RWPE1 (cell line): ENCODE measurements at places on chromosomes 11 and 22.

DNA sequence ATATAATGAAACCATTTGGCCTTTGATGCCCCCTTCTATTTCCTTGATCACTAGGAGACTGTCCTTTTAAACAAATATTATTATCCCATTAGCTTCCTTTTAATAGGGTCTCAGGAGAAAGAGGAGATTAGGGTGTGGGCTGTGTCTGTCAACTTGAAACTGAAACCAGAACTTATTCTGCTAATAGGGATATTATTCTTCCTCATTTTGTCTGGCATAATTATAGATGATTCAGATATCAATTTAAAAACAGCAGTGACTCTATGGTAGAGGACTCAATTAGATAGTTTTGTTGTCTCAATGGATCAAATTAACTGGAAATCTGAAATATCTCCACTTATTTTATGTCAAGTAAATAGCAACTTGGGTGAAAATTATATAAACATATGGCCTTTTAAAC is 584.9 kb upstream of the CCDC90B start:
- DNase-seq, result no peak

GRCh38 chr11:79189601-79190000 is 251.2 kb downstream of the TENM4 start:
- DNase-seq, result no peak

GRCh38 chr11:115191761-115192160 is 312.5 kb downstream of the CADM1 start:
- DNase-seq, result no peak

- DNase-seq, result peak; percentile 82
These were observed 19.8 kb upstream of the PLET1 start for GRCh38 chr11:112280268-112281126.

DNA sequence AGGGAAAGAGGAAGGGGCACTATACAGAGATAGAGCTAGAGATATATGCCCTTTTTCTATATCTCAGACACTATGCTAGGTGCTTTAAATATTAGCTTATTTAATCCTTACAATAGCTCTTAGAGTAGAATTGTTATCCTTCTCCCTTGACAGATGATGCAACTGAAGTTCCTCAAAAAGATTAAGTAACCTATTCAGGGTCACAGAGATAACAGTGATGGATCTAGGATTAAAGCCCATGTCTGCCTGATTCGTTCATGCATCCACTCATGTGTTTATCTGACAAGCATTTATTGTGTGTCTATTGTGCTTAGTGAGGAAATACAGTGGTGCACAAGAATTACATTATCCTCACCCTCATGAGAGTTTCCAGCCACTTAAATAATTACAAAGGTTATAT is 8.7 kb downstream of the CCDC83 start:
- no peak for DNase-seq

- no peak for DNase-seq
These were observed 329.9 kb upstream of the NCAM1 start for GRCh38 chr11:112631333-112631732.

DNA sequence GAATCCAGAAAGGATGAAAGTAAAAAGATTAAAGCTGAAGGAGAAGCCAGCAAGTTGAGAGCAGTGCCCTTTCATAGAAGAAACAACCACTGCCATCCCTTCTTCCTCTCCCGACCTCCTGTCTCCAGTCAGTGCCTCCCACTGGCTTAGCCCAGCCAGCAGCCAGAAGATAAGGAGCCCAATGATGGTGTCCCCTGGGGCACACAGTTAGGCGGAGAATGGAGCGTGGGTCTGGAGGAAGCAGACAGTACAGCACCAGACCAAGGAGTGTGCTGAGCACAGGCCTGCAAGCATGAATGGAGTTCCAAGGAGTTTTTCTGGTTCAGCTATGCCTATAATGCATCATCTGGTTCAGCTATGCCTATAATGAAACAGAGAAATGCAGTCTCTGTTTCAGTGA is 54.3 kb upstream of the TNRC6B start:
- no peak for DNase-seq

- peak; percentile 24 for DNase-seq
These were observed 16.8 kb downstream of the EXT2 start for GRCh38 chr11:44112091-44112821.

- DNase-seq, result no peak
These were observed 60.6 kb downstream of the SGSM3 start for GRCh38 chr22:40430991-40431390.

- peak; percentile 66 for DNase-seq
These were observed 56.1 kb downstream of the AMBRA1 start for GRCh38 chr11:46537537-46538295.

GRCh38 chr11:129023968-129024676 is 81.5 kb upstream of the TP53AIP1 start:
- peak; percentile 82 for DNase-seq

DNA sequence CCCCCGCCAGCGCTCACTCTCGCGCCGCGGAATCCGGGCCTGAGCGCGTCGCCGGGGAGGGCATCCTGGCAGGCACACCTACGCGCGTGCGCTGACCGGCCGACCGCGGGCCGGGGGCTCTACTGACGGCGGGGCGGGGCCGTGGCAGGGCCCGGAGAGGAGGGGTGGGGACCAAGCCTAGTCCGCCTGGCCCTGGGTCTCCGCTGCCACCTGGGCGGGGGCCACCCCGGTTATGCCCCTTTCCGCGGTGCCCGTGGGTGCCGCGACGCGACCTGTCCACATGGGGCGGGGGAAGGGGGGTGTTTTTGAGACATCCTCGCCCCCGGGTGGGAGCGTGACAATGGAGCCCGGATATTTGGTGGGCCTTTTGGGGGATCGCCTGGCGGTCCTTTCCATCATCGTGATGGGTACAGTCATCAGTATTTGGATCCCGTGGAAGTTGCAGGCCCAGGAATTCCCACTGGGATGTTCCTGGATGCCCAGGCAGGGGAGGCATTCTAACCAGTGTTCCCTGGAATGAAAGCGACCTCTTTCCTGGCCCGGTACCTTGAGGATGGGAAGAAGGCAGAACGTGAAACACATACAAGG is 2.2 kb downstream of the NCAM1 start:
- no peak for DNase-seq

DNA sequence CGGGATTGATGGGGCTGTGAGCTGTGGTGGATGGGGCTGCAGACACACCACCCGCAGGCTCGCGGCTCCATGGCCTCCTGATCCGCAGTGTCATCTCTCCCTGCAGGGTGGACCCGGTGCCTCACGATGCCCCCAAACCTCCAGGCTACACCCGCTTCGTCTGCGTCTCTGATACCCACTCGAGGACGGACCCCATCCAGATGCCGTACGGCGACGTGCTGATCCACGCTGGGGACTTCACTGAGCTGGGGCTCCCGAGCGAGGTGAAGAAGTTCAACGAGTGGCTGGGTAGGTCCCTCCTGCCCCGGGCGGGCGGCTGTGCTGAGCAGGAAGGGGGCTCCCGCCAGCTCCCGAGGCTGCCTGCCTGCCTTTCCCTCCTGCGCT is 23.1 kb downstream of the MPPED1 start:
- DNase-seq, result no peak

- DNase-seq, result peak; percentile 87
These were observed 12.4 kb upstream of the MAPK11 start for GRCh38 chr22:50282361-50283155.

DNA sequence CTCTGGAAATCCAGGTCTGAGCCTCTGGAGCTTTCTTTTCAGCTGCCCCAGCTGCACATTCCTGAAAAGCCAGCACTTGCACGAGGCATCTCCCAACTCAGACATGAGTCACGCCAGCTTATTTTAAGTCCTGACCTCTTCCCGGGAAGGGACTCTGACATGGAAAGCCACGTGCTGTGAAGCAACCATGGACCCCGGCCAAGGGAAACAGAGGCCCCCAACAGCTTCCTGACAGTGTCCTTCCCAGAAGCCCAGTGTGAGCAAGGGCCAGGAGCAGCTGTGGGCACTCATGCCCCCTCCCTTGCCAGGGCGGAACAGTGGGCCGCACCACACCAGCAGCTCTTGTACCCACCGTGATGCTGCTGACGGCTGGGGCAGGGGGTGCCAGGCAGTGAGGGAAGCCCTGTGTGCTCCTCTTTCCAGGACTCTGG is 118.8 kb upstream of the CADM1 start:
- DNase-seq, result peak; percentile 74

- no peak for DNase-seq
These were observed 20.3 kb upstream of the PACSIN2 start for GRCh38 chr22:43035250-43035649.

DNA sequence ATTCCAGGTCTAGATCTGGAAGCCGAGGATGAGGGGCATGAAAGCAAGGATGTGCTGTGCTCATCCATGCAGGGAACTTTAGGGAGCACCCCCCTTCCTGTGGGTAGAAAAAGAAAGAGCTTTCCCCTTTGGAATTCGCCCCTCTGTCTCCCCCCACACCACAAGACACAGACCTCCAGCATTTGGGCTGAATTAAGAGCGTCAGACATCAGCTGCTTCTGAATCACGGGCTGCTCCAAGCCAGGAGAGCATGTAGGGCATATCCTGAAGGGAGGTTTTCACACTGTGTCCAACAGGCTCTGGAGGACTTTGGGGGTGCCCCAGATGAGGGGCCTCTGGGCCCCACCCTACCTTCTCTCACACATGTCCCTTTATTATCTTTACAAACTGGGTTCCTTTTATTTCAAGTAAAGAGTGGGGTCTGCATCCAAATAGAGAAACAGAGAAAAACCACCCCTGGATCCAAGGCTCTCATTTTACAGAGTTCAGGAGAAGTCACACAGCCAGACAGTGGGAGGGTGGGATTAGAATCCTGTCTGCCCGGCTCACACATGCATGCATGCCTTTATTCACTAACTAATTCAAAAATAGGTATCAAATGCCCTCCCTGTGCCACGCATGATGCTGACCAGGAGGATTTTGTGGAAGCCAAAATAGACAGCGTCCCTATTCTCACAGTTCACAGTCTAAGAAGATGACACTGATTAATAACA is 52.8 kb downstream of the LRRC32 start:
- DNase-seq, result no peak

GRCh38 chr11:122098261-122098980 is 17.6 kb downstream of the BLID start:
- DNase-seq, result no peak

- DNase-seq, result no peak
These were observed 71.5 kb downstream of the BRD1 start for GRCh38 chr22:49756201-49756600.

DNA sequence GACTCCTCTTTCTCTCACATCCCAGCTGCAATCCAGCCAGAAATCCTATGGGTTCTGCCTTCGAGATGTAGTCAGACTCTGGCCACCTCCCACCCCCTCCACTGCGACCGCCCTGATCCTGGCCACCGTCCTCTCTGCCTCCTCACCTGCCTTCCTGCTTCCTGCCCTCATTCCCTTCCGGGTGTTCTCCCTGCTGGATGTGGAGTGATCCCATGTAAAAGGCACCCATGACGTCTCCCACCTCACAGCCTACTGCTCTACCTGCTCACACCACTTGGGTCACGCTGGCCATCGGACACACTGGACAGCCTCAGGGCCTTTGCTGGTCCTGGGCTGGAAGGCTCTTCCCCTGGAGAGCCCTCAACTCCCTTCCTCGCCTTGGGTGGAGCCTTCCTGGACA is 33.7 kb upstream of the CD5 start:
- DNase-seq, result no peak

GRCh38 chr11:35785287-35786167 is 123.0 kb downstream of the TRIM44 start:
- no peak for DNase-seq

GRCh38 chr11:134349109-134349801 is 17.5 kb downstream of the GLB1L2 start:
- no peak for DNase-seq

GRCh38 chr11:36605221-36606216 is 7.5 kb upstream of the RAG2 start:
- no peak for DNase-seq

DNA sequence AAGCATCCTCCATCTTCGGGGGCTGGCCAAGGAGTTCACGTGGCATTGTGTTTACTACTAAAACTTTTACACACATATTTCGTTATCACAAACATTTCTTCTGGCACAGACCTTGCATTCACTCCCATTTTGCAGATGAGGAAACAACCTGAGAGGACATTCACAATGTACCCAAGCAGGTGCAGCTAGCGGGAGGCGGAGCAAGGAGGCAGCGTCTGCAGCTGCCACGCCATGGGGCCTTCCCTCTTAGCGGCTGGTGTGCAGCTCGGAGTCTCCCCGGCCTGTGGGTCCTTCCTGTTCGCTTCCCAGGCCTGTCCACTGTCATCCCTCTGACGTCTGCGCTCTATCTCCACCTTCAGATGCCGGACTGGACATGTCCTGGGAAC is 807.8 kb downstream of the TBC1D22A start:
- DNase-seq, result no peak

GRCh38 chr22:49450498-49450897 is 377.2 kb downstream of the BRD1 start:
- no peak for DNase-seq

DNA sequence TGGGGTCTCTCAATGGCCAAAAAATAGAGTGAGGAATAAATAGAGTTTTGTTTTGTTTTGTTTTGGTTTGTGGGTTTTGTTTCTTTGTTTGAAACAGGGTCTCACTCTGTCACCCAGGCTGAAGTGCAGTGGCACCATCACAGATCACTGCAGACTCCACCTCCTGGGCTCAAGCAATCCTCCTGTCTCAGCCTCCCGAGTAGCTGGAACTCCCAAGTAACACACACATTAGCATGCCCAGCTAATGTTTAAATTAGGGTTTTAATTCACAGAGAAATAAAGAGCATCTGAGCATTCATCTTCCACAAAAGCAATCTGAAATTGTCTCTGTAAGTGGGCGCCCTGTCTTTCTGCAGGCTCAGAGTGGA is 9.2 kb upstream of the IFITM3 start:
- no peak for DNase-seq

DNA sequence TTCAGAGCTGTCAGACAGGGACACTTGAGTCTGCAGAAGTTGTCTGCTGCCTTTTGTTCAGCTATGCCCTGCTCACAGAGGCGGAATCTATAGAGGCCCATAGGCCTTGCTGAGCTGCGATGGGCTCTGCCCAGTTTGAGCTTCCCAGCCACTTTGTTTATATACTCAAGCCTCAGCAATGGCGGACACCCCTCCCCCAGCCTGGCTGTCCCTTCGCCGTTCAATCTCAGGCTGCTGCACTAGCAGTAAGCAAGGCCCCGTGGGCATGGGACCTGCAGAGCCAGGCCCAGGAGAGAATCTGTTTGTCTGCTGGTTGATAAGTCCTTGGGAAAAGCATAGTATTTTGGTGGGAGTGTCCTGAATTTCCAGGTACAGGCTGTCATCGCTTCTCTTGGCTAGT is 23.6 kb upstream of the OR6M1 start:
- DNase-seq, result no peak

DNA sequence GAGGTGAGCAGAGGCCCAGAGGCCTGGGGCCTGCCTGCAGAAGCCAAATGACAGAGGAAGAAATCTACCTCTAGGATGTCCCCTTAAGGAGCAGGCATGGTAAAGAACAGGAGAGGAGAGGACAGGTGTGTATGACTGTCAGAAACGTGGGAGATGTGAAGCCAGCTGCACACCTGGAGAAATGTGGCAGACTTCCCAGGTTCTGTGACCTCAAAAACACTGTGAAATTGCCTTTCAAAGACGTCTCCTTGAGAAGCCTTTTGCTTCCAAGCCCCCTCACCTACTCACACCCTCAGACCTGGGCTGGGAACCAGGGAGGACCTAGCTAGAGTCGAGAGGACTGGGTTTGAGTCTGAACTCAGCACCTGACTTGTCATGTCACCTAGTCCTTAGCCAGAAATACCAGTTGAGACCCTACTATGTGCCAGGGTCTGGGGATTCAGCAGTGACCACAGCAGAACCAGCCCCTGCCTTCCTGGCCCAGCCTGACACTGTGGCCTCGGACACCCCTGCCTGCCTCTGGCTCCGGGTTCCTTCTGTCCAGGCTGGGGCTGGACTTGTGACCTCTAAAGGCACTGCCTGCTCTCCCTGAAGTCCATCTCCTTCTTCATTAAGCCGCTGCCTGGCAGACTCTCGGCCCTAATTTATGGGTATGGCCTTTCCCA is 5.6 kb downstream of the TPBGL start:
- DNase-seq, result no peak
